Activated CD4-positive, alpha-beta memory T cell treated with anti-CD3 and anti-CD28 coated beads for 36 hours (primary cell): ENCODE measurements at places on chromosomes 5 and 9. TPM values are rescaled to one million over a fixed set of nuclear protein-coding genes. Genes with fewer than 3 reads are reported as not detected.

DNA sequence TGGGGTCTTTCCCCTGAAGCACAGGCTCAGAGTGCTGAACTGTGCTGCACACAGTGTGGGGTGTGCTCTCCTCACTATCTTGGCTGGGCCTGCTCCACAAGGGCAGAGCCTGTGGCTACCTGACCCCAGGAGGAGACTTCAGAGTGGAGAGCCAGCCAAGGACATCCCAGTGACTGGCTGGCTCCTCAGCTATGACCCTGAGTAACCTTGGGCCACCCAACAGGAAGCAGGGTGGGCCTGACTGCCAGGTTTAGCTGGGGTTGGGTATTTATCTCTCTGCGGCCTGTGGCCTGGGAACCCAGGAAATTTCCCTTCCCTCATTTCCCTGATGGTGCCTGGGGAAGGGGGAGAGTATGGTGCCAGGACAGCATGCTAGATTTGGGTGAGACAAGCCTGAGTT is 2.1 kb upstream of the EEIG1 start:
- peaks cover 26% of the 10 kb centered on the region for H3K4me1 ChIP-seq
- no peak overlapping the region for H3K27ac ChIP-seq
- no peak overlapping the region for H3K4me3 ChIP-seq
- DNase-seq, result no peak

DNA sequence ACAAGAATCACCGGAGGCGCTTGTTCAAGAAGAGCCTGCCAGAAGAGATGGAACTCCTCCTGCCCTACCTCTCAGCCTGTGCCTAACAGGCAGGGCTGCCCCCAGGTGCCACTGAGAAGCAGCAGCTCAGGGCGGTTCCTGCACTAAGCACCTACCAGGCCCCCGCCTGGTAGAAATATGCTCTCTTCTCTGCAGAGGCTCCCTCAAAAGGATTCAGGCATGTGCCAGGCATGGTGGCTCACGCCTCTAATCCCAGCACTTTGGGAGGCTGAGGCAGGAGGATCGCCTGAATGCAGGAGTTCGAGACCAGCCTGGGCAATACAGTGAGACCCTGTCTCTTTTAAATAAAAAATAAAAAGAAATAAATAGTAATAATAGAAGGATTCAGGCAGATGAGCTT is 6.0 kb downstream of the VDAC1 start:
- no peak overlapping the region for H3K27ac ChIP-seq
- peaks cover 59% of the 10 kb centered on the region for H3K4me1 ChIP-seq
- no peaks in the 10 kb centered on the region for H3K27me3 ChIP-seq
- no peak overlapping the region for H3K4me3 ChIP-seq

DNA sequence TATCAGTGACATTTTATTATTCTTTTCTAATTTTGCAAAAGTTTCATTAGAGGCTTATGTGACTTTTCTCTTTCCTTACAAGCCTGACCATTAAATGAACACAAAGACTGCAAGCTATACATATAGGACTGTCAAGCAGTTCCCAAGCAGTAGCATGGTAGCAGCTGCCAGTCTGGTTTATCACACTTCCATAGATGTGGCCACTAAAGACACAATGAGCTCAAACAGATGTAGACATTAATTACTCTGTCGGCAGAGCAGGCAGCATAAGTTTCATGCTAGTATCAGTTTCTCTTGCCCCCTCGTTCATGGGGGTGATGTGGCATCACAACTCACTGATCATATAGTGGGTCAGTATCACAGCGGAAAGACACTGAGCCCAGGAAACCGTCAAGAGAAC is 89.5 kb downstream of the CDH10 start:
- H3K4me3 ChIP-seq, result no peak overlapping the region
- no peak for DNase-seq
- no peak overlapping the region for H3K27ac ChIP-seq
- H3K4me1 ChIP-seq, result no peaks in the 10 kb centered on the region
- H3K36me3 ChIP-seq, result no peaks in the 10 kb centered on the region
- H3K27me3 ChIP-seq, result no peaks in the 10 kb centered on the region

- H3K36me3 ChIP-seq, result no peaks in the 10 kb centered on the region
- no peak for DNase-seq
- H3K27ac ChIP-seq, result no peak overlapping the region
- H3K27me3 ChIP-seq, result no peaks in the 10 kb centered on the region
Observed at GRCh38 chr9:81116340-81117137, 572.8 kb downstream of the TLE1 start.

GRCh38 chr5:124515497-124516245 is 230.8 kb downstream of the ZNF608 start:
- no peaks in the 10 kb centered on the region for H3K4me1 ChIP-seq
- no peak for DNase-seq
- H3K4me3 ChIP-seq, result no peak overlapping the region

- H3K27me3 ChIP-seq, result peaks cover 1% of the 10 kb centered on the region
- no peaks in the 10 kb centered on the region for H3K36me3 ChIP-seq
- H3K27ac ChIP-seq, result no peak overlapping the region
- no peak overlapping the region for H3K4me3 ChIP-seq
- DNase-seq, result no peak
Observed at GRCh38 chr5:127680595-127680994, 22.6 kb upstream of the CCDC192 start.

DNA sequence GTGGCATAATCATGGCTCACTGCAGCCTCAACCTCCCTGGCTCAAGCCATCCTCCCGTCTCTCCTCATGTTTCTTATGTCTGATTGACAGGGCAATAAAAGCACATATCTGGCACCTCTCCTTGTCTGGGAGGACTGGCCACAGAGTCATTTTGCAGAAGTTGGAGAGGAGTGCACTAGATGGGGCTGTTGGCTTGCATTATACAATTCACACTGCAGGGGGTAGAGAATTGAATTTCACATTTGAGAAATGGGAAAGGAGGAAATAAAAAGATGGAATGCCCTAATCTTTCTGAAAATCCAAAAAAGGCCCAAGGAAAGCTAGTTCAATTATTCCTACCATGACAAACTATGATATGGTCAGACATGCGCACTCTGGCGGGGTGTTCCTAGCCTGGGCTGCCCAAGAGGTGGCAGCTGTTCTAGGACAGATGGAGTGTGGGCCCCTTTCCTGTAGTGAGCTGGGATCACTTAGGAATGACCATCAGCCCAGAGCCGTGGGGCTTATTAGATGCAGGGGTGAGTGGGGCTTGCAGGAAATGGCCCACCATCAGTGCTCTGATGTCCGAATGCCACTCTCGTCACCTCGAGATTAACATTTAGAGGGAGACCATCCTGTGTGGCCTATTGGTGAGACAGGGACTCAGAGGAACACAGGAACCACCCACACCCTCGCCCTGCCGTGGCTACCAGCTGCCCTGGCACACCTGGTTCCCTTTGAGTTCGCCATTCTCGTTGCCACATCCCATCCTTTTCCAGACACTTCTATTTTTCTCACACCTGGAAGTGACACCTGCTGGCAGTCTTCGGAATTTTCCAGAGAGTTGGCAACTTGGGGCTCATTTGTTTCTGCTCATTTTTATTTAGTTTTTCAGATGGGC is 21.8 kb upstream of the ANKRD18A start:
- H3K4me3 ChIP-seq, result no peak overlapping the region
- no peak for DNase-seq
- H3K36me3 ChIP-seq, result no peaks in the 10 kb centered on the region
- H3K4me1 ChIP-seq, result no peaks in the 10 kb centered on the region

- H3K27me3 ChIP-seq, result peaks cover 2% of the 10 kb centered on the region
- no peaks in the 10 kb centered on the region for H3K36me3 ChIP-seq
- no peaks in the 10 kb centered on the region for H3K4me1 ChIP-seq
- no peak overlapping the region for H3K4me3 ChIP-seq
- H3K27ac ChIP-seq, result no peak overlapping the region
Observed at GRCh38 chr5:119682372-119682771, 53.0 kb downstream of the FAM170A start.

GRCh38 chr5:6291961-6292360 is 86.4 kb downstream of the MED10 start:
- no peaks in the 10 kb centered on the region for H3K4me1 ChIP-seq
- DNase-seq, result no peak
- no peak overlapping the region for H3K27ac ChIP-seq
- no peak overlapping the region for H3K4me3 ChIP-seq

- H3K27ac ChIP-seq, result no peak overlapping the region
- no peaks in the 10 kb centered on the region for H3K4me1 ChIP-seq
- H3K4me3 ChIP-seq, result no peak overlapping the region
- peak; percentile 52 for DNase-seq
- peaks cover 15% of the 10 kb centered on the region for H3K27me3 ChIP-seq
Observed at GRCh38 chr5:133754575-133755169, 142.3 kb upstream of the FSTL4 start.

GRCh38 chr5:90644132-90644531 is 85.5 kb downstream of the ADGRV1 start:
- H3K27me3 ChIP-seq, result no peaks in the 10 kb centered on the region
- DNase-seq, result no peak
- no peaks in the 10 kb centered on the region for H3K4me1 ChIP-seq
- H3K4me3 ChIP-seq, result no peak overlapping the region
- no peaks in the 10 kb centered on the region for H3K36me3 ChIP-seq
- H3K27ac ChIP-seq, result no peak overlapping the region

DNA sequence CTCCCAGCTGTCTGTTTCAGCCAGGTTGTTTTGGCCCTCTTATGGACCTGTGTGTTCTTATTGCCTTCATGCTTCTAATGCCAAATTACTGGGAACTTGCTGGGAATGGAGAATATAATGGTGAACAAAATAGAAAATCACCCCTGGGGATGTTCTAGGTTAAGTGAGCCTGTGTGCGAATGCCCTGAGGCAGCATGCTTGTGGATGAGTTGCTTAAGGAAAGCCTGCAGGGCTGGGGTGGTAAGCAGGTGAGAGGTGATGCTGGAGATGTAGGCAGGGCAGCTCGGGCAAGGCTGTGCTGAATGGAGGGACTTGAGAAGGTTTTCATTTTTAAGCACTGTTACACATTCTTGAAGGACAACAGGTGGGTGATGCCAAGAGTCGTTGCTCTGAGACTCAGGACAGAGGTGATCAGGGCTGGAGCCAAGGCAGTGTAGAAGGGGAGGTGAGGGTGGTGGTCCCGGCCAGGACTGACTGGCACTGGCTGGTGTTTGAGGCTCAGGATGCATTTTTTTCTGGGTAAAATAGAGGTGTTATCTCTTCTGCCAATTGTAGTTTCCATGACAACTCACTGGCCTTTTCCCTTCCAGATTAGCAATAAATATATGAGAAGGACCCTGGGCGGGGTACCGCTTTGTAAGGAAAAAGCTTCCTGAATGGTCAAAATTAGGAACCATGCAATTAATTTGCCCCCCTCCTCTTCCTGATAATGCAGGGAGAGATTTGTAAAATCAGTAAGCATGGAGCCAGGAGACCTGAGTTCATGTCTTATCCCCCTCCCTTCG is 342.8 kb downstream of the ICE1 start:
- no peaks in the 10 kb centered on the region for H3K4me1 ChIP-seq
- no peaks in the 10 kb centered on the region for H3K36me3 ChIP-seq
- H3K27me3 ChIP-seq, result peaks cover 6% of the 10 kb centered on the region
- H3K27ac ChIP-seq, result no peak overlapping the region
- no peak overlapping the region for H3K4me3 ChIP-seq

DNA sequence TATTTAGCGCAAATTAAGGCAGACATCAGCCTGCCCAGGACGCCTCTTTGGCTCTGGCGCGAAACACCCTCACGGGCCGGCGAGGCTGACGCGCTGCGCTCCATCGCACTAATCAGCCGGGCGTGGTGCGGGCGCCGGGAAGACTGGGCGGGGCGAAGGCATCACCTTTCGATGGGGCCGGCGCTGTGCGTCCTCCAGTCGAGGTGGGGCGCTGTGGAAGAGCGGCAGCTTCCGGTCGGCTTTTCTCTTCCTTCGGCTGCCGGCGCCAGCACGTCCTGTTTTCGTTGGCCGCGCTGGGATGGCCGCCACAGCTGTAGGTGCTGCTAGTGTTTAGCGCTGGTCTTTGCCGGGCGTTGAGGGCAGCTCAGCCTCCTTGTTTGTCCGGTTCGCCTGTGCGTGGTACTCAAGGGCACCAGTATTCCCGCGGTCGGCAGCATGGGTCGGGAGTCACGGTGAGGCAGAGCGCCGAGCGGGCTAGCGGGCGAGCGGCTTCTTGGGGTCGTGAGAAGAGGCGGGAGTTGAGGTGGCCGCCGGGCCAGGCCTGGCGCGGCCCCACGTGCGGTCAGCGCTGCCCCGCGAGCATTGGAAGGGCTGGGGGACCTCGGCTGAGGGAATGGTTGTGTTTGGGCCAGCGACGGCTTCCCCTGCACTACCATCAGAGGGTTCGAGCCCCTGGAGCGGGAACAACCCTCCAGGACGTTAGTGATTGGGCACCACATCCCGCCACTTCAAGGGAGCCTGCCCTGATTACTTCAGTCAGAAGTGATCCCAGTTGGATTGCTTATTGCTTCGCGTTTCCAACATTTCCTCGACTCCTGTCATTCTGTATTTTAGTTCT is at the start of gene DDX46:
DDX46 (plus strand) TSS at position 276 of the 838 bp plus-strand sequence; CDS start at position 436, 160 bp downstream.
- no peaks in the 10 kb centered on the region for H3K36me3 ChIP-seq
- DNase-seq, result peak; percentile 97
- H3K4me3 ChIP-seq, result peak within 1 kb of the TSS; percentile 100
- H3K27me3 ChIP-seq, result no peaks in the 10 kb centered on the region
- H3K27ac ChIP-seq, result peak within 1 kb of the TSS; percentile 87

DNA sequence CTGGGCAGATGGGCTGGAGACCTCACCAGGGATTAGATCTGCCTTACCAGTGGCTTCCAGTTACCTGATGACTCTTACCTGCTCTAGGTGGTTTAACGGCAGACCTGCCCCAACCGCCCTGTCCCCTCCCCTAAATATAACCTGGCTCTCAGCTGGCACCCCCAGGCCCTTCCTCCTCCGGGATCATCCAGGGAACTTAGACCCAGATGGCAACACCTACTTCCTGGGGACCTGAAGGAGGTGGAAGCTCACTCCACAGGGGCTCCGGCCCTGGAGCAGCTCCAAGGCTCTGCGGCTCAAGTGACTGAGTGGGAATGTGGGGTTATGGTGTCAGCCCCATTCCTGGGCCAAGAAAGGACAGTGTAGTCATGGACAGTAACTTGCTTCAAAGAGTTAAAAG is 130.4 kb downstream of the OLFM1 start:
- DNase-seq, result no peak
- H3K27ac ChIP-seq, result no peak overlapping the region
- no peaks in the 10 kb centered on the region for H3K4me1 ChIP-seq
- no peaks in the 10 kb centered on the region for H3K36me3 ChIP-seq
- H3K27me3 ChIP-seq, result peaks cover 7% of the 10 kb centered on the region

- no peaks in the 10 kb centered on the region for H3K4me1 ChIP-seq
- no peaks in the 10 kb centered on the region for H3K36me3 ChIP-seq
- H3K27ac ChIP-seq, result no peak overlapping the region
- H3K4me3 ChIP-seq, result no peak overlapping the region
- DNase-seq, result no peak
- peaks cover 3% of the 10 kb centered on the region for H3K27me3 ChIP-seq
Observed at GRCh38 chr5:80591352-80591751, 21.3 kb upstream of the ANKRD34B start.

DNA sequence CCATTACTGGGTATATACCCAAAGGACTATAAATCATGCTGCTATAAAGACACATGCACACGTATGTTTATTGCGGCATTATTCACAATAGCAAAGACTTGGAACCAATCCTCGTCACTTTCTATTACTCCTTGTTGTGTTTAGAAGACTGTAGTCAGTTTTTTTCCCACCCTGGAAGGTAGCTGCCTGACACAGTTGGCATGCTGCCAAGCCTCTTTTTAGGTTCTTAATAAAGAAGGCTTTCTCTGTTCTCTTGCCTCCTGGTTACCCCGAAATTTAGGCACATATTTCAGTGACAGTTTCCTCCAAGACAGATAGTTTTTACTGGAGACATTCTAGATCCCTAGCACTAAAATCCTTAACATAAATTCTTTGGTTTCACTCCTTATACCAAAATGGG is 205.4 kb upstream of the PCSK5 start:
- H3K4me1 ChIP-seq, result no peaks in the 10 kb centered on the region
- H3K4me3 ChIP-seq, result no peak overlapping the region
- no peak overlapping the region for H3K27ac ChIP-seq
- no peaks in the 10 kb centered on the region for H3K36me3 ChIP-seq

Gene ADAM19
- 111 TPM for total RNA-seq

Gene ZFP37
- total RNA-seq, result 1.1 TPM

Gene IL5
- 4.1 TPM for total RNA-seq

Gene HMCN2
- total RNA-seq, result not detected

Gene IL3
- total RNA-seq, result 23.1 TPM
